ENCODE measurements at places on chromosomes 3 and 15. TPM values are rescaled to one million over a fixed set of nuclear protein-coding genes. Genes with fewer than 3 reads are reported as not detected.
A peak's percentile ranks its signal among the peaks of the same experiment; 100 is the strongest.

DNA sequence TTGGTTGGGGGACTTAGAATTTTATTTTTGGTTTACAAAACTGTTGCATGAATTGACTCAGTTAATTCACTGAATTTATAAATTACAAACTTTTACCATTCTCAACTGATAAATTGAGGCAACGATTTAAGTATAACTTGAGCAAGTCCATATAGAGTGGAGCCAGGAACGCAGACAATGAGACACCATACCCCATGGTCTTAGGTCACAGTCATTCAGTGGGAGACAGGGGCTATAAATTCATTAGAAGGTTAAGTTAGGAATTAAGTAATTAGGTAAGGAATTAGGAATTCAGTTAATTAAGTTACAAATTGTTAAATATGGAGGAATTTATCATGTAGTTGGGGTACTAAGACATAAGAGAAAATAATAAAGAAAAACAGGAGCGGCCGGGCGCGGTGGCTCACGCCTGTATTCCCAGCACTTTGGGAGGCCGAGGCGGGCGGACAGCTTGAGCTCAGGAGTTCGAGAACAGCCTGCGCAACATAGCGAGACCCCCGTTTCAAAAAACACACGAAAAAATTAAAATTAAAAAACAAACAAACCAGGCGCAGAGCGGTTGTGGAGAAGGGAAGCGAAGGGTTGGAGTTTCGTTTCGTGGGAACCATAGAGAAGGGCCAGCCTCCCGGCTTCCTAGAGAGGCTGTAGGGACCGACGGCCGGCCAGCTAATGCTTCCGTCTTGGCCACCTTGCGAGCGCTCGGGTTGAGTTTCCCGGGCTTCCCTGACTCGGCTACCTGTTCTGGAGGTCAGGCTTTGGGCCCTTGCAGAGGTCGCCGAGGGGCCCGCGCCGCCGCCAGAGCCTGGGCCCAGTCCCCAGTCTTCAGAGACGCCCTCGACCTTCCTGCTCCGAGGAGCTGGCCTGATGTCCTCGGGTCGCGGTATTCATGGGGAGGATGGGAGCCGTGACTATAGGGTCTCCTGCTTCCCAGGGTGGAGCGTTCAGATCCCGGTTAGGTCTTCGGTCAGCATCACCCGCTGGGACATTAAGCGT is at the start of gene ZNF619:
Gene ZNF619 (plus strand): TSS at position 645 of the 993 bp plus-strand sequence. CDS start 858 bp downstream, outside the sequence.
- peak; percentile 64 for DNase-seq

The DUOXA2 gene
- polyA plus RNA-seq: not detected

GRCh38 chr3:13727890-13728289 is 152.0 kb downstream of the WNT7A start:
- DNase-seq: no peak

GRCh38 chr3:50268703-50269451 is at the start of gene SEMA3B:
Gene SEMA3B (plus strand): TSS chr3:50269147. CDS start chr3:50269241, 94 bp downstream.
- no peak for DNase-seq
